Mesangial cell (primary cell): ENCODE measurements at places on chromosomes 7 and 10. TPM values are rescaled to one million over a fixed set of nuclear protein-coding genes. Genes with fewer than 3 reads are reported as not detected.

CFAP70 gene
- total RNA-seq, result under 0.01 and 1.0 TPM in 2 replicates

PSMG3 gene
- total RNA-seq, result 46.0 and 69.3 TPM in 2 replicates

HTRA1 gene
- total RNA-seq, result 83.4 and 265 TPM in 2 replicates

HKDC1 gene
- total RNA-seq, result 25.1 and 53.5 TPM in 2 replicates

TMEM196 gene
- under 0.01 and 0.13 TPM in 2 replicates for total RNA-seq

FAM25G gene
- total RNA-seq, result not detected in 2 replicates
